ENCODE measurements at places on chromosomes 6 and 20.

GRCh38 chr20:62859721-62860120 lies 1.9 kb downstream of the TCFL5 start:
- no peak for DNase-seq

DNA sequence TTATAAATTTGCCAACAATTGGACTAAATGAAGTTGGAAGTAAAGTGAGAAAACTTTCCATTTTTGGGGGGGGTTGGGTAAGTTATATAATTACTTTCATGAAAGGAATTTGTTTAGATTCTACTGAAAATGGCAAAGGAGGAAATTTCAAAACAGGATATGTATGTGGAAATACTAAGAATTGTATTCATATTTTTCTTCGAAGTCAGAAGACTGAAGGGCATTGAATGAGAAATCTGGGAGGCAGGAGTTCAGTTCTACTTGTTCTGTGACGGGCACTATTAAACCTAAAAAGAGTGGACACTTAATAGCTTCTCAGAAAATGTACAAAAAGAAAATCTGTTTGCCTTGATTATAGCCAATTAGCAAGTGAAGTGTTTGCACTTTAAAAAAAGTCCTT lies 114.7 kb downstream of the PRIM2 start:
- DNase-seq, result no peak

DNA sequence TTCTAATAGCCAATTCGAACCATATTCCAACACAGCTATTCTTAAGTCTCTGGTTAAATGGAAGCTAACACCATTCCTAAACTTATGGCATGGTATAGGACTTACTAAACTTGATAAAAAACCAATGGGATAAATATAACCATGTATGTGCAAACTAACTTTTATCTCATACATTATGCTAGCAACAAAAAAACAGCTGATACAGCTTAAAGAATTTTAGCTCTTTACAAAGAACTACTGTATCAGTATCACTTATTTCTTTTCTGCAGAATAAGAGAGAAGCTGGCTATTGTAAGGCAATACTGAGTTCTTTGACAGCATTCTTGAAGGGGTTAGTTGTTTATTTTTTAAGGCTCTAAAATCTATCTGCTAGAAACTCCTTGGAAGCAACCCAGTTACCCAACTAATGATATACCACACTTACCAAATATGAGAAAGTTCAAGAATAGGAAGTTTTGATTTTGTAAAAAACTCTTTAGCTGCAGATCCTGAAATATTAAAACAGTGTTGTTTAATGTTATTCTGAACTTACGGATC lies 44.9 kb downstream of the REPS1 start:
- no peak for DNase-seq

GRCh38 chr6:88683734-88684133 lies 279.7 kb downstream of the RNGTT start:
- no peak for DNase-seq

GRCh38 chr20:58623579-58624473 lies 27.3 kb upstream of the STX16 start:
- DNase-seq, result no peak

- DNase-seq, result no peak
Measured at GRCh38 chr6:106128981-106129781, 43.0 kb downstream of the PRDM1 start.

DNA sequence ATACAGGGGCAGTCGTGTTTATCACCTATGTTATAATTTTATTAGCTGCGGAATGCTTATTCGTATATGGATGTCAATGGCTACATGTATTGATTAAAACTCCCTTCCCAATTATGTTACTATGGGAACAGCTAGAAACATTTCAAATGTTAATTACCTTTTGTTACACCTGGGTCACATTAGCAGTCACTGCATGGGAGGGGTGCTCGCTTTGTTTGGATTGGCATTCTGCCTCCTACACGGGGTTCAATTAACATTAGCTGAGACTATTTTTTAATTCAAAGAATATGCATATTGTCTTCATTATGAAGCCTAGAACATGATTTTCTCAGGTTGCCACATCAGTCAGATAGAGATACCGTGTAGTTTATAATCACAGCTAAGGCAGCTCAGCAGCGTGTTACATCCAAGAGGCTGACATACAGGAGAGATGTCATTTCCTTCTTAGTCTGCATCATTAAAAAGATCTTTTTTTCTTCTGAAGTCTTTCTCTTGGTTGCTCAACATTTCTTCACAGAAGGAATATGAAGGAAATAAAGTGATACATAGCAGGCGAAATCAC lies 76.2 kb upstream of the RPS6KA2 start:
- no peak for DNase-seq

- DNase-seq, result no peak
Measured at GRCh38 chr20:43949741-43950618, 35.3 kb downstream of the TOX2 start.

GRCh38 chr6:46964716-46965519 lies 43.2 kb upstream of the ADGRF5 start:
- DNase-seq, result no peak

DNA sequence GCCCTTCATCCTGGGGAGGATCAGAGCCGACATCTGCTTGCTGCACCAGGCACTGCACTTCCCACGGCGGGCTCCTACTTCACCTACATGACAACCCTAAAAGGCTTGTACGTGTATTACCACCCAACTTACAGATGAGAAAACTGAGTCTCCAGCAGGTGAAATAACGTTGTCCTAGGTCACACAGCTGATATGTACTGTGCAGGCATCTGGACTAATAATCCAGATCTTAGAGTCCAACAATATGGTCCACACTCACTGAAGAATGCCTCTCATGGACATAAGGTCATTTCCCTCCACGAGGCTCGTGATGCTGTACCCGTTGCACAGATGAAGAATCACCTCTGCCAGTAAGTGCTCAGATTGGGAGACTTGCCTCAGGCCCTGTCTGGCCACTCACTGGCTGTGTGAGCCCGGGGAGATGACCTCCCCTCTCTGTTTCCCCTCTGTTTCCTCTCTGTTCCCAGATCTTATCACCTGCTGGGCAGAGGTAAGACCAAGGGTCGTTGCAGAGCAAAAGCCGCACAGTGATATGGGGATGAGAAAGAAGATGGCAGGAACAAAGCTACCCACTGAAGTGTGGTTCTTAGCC lies 32.1 kb downstream of the TGM2 start:
- DNase-seq, result no peak

- DNase-seq, result no peak
Measured at GRCh38 chr20:41160686-41161085, 23.3 kb downstream of the PLCG1 start.

DNA sequence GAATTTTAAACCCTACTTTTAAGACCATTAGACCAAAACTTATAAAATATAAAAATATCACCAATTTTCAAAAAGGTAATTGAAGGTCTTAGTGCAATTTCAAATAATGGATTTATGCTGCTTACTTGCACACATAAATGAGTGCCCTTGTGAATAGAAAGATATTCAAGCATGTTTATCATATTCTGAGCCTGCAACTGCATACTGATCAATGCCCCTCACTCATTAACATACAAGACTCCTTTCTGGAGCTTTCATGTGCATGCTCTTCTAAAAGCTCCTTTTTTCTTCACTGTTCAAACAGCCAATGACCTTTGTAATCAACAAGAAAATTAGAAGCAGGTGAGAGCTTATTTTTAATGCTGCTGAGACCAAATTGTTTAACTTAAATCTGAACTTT lies 1139.3 kb downstream of the HACE1 start:
- DNase-seq, result no peak

DNA sequence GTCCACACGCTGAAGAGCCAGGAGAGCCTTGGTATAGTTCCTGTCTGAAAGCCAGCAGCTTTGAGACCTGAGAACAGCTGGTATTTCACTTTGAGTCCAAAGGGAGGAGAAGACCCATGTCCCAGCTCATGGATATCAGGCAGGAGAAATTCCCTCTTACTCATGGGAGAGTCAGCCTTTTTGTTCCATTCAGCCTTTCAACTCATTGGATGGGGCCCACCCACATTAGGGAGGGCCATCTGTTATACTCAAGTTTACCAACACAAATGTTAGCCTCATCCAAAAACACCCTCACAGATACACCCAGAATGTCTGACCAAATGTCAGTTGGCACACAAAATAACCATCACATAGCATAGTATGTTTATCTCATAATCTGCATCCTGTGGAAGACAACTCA lies 80.1 kb downstream of the GMDS start:
- no peak for DNase-seq

DNA sequence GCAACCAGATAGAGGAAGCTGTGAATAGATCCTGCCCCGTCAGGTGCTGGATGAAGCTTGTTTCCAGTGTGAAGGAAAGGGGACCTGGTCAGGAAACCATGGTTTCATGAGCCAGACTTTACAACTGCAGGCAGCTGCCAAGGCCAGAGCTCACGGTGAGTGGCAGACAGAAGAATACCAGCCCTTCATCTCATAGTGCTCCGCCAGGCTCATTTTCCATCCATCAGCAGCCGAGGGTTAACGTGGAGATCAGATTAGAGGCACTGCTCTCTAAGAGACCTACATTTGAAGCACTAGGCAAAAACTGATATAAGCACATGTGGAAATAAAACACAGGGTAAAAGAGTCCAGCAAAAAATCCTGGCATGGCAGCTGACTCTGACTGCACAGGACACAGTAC lies 172.4 kb downstream of the CD24 start:
- no peak for DNase-seq

DNA sequence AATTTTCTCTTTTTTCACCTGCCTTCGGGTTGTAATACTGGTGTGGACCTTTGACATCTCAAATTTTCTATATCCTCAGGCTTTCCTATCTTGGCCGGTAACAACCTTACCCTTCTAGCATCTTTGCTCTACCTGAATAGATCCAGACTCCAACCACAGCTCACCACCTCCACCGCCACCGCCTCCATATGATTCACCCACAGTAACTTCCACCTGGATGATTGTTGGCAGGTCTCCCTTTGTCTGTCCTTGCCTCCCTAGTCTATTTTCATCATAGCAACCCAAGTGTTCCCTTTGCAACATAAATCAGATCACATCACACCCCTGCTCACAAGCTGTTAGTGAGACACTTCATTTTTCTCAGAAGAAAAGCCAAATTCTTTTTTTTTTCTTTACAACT lies 525.8 kb upstream of the POU3F2 start:
- DNase-seq, result no peak

DNA sequence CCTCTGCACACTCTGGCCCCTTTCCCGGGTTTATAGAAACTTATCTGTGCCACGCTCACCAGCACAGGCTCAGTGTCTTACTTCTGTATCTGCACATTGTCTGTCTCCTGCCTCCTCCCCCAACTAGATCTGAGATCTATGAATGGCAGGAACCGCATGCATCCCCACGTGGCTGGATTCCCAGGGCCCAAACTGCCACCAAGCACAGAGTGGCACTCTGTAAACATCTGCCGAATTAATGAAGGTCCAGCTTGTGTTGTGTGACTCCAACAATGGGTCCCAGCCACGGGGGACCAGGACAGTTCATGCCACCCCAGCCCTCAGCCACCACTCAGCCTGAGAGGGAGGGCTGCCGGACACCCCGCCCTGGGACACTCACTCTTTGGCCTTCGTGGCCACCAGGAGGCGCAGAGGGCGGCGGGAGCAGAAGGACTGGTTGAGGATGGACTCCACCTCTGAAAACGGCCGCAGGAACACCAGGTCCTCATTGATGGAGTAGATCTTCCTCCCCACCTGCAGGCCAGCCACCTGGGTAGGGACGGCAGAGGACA lies 171.1 kb downstream of the PREX1 start:
- peak; percentile 14 for DNase-seq

DNA sequence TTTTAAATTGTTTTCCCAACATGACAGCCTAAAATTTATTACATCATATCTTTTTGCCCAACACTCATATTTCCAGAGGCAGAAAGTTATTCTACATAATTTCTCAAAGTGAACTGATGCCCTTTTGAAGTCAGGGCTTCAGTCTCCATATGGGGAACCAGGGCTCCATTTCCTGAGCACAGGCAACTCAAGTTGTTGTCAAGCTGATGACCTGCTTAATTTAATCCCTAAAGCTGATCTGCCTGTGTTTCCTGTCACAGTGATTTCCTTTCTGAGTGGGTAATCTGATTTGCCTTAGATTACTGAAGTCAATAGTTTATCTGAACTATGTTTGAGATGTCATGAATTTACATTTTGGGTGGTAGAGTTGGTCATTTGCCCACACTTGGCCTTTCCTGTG lies 932.1 kb upstream of the MANEA start:
- DNase-seq, result no peak

GRCh38 chr6:87407561-87407900 lies 241 bp upstream of the CFAP206 start:
- DNase-seq, result peak; percentile 50

DNA sequence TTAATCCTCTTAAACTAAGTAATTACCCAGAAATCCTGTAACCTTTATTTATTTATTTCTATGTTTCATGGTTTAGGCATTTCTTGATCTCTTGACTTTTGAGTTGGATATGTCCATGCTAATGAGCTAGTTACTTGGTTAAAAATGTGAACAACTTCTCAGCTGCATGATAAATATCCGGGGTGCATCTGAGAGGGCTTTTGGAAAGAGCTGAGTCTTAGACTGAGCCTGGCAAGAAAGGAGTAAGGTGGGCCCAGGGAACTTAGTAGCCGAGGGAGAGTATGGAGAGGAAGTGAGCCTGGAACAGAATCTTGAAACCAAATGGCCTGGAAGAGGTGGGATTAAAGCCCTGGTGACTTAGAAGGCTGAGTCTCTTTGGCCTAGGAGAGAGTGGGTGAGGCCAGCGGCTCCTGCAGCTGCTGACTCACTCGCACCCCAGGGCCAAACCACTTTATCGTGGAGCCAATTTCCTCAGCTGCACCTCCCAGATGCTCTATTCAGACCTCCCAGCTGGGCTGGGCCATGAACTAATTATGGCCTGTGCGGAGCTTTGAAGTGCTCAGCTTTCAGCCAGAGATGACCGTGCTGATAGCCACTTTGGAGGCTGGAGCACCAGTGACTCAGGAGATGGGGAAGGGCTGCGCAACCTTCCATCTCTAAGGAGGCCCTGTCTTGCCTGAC lies 19.1 kb downstream of the TGM3 start:
- no peak for DNase-seq

DNA sequence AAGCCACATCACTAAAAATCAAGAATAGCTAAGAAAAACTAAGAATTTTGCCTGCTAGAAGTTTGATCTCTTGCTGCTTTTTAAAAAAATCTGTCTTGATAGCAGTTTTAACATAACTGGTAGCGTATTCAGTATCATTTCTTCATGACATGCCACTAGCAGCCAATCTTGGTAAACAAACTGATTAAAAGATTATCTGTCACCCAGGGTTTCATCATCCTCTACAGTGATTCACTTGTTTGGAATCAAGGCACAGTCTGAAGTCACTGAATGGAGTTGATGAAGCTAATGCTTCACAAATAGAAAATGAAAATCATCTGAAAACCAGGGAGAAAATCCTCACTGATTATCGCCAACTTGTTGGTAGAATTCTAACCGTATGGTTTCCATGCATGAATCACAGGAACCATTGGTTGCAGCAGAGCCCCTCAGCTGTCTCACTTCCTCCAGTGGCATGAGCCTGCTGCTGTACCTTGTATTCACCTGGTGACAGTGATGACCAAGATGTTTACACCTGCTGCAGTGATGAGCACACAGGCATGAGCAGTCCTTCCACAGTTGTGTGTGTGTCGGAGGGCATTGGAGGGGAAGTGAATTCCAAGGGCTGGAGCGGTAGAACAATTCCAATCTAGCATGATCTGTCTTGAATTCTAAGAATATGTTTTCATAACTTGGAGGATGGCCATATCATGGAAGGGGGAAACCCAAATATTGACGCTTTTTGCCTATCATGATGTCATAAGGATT lies 275.0 kb downstream of the KHDC1L start:
- no peak for DNase-seq

All from NCI-H1930 (cell line).